ENCODE measurements at places on chromosomes 1 and 21.

DNA sequence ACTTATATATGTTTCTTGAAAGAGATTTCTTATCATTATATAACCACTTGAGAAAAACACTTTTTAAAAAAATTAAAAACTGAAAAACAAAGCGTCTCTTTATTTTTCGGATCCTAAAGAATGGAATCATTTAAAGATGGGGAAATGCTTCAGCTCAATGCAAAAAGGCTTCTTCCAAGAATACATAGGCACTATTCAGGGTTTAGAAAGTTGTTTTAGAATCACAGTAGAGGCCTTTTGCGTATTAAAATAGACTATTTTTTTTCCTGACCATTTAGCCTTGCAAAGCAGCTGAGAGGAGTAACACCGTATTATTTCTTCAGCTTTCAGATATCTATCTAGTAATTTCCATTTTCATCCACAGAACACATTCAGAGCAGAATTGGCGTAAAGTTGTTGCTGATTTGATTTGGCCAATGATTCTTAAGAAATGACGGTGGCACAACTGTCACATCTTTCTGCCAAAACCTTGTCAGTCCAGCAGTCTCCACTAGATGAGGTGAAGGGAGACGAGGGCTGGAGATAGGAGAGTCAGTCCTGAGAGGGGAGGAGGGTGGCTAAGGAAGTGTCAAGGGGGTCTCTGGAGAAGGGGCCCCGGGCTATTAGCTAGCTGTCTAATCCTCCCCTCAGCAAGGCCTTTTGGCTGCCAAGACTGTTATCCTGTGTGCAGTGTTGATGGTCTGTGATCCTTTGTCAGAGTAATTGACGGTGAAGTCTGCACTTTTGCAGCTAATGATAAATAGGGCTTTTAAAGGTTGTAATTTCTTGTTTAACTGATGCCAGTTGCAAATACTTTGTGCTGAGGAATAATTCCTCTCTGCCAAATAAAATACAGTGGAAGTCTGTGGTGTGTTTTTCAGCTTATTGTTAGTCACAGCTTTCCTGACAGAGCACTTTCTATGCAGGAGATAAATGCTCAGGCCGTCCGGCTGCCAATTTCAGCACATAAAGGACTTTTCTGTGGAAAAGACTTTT lies 34.7 kb downstream of the PRRX1 start:
- no peak for DNase-seq

DNA sequence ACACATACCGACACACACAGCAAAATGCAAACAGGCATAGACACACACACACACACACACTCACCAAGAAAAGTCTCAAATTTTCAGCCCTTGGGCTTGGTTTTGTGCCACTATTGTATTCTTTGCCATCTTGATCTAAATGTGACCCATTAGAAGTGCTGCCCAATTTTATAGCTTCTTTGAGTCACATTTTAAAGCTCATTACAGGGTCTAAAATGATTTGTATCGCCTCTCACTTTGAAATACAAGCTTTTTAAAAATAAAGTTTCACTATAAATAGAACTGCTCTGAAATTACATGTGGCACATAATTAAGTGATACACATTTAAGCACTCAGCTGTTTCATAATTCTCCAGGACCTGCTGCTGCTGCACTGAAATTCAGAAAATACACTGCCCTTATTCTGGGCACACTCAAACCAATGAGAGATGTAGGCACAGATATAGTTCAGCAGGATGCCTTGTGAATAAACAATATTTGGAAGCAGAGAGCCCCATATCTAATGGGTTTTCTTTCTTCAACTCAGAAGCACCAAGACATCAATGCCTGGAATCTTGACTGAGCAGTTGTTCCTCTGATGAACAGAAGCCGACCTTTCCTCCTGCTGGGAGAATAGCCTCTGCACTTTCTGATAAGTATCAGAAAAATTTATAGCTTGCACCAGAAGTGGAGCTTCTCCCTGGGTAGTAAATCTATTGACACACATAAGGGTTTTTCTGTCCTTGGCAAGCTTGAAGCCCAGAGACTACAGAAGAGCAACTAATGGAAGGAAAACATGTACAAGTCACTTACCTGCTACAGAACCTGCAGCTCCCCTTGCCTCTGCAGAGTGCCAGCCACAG lies 37.0 kb upstream of the PLPPR4 start:
- DNase-seq, result no peak

- DNase-seq, result peak; percentile 32
Measured at GRCh38 chr1:155977690-155978324, 540 bp downstream of the ARHGEF2 start.

DNA sequence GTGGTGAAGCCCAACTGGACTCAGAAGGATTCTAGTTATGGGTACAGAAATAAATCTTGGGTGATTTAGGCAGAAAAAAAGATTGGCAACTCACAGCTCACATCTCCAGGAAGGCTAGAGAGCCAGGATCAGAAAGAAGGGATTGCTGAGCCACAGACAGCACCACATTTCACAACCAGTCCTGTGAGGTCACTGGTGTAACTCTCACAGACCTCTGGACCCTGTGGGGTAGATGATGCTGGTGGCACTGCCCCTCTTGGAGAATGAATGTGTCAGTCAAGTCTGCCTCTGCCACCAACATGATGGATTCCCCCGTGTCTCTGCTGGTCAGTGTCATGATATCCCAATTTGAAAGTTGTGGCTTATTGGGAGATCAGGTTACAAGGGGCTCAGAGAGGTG lies 70.9 kb upstream of the HMCN1 start:
- no peak for DNase-seq

DNA sequence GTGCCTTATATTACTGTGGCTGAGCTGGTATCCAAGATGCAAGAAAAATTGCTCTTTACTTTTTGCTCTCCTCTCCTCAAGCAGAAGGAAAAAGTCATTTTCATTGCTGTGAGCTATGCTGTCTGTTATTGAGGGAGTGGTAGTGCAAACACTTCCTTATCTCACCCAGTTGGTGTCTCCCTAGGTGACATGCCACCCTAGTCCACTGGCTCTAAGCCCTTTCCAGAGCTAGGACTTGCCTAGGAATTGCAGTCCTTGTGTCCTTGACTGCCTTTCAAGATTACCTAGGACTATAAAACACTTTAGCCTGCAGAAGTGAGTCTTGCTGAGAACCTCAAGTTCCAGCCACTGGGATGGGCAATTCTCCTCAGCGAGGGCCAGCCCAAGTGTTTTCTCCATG lies 458.3 kb downstream of the MRPL39 start:
- DNase-seq, result no peak

GRCh38 chr1:170808216-170808885 lies 127.0 kb upstream of the MROH9 start:
- no peak for DNase-seq

DNA sequence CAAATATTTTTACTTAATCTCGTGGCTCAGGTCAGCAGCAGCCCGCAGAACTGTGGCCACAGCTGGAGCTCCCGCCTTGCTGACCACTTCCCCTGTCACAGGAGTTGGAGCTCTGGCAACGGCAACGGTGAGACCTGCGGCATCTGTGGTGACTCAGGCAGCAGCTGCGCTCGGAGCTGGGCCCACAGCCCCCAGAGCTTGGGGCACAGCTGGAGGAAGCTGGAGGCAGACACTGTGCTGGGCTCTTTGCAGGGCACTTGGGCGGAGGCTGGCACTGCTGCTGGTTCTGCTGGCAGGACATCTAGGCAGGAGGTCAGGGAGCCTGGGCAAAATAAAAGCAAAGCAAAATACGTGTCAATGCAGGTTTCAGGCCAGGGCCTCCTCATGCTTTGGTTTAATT lies at the start of gene LCE3A:
Gene LCE3A, minus strand, starts transcription at position 301 of the 400 bp plus-strand sequence. Its CDS starts 0 bp downstream, at position 301.
- DNase-seq, result no peak

- DNase-seq, result no peak
Measured at GRCh38 chr1:3516911-3517675, 62.6 kb downstream of the ARHGEF16 start.

DNA sequence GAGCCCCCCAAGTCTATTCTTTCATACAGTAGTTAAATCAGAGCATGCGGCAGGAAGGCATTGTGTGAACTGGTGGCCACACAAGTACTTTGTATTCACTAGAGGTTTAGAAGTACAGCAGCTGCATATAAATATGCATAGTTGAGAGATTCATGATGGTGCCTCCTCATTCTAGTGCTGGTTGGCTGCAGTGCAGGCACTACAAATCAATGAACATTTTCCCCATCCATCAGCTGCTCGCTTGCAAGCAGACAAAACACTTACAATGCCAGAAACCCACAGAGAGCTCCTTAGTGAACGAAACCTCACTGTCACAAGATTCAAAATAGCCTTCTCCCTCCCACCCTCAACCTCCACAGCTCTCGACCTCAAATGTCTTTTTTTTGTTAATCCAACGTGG lies 726.2 kb downstream of the USP25 start:
- no peak for DNase-seq

DNA sequence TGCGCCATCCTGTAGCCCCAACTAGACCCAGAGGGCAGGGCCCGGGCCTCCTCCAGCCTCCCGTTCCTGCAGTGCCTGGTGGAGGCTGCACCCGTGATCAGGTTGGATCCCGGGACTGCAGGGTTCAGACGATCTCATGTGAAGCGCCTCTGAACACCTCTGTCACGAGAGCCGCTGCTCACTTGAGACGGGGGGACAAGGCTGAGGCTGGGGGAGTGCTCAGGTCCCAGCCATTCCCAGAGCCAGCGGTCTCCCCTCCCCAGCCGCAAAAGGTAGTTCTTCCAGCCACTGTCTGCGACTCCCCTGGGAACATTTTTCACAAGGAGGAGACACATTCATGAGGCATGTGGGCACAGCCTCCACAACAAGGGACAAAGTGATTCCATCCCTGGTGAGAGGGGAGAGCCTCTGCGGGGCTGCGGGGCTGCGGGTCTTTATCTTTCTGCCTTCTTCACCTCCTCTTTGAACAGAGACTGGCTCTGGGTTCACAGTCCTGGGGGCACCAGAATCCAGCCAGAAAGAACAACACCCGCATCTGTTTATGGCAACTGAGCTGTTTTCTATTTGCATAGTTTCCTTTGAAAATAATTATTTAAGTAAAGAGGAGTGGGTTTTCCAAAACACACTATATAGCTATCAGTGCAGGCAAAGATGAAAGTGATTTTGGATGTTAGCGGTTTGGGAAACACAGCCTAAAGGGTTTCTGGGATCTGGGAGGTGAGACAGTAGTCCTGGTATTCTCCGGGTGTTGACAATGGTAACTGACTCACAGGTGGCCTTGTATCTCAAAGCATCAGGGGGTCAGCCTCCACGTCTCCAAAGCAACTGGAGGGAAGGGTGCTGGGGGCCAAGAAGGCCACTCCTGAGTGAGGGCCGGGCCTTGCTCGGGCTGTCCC lies 13.0 kb upstream of the LDLRAP1 start:
- DNase-seq, result no peak

GRCh38 chr21:33268737-33269441 lies 2.7 kb downstream of the IL10RB start:
- no peak for DNase-seq

GRCh38 chr21:40152476-40152875 lies 285.2 kb downstream of the PCP4 start:
- no peak for DNase-seq

- DNase-seq, result no peak
Measured at GRCh38 chr1:64527165-64527564, 57.2 kb downstream of the CACHD1 start.

GRCh38 chr1:160862203-160863060 lies at the start of gene CD244:
Gene CD244 (minus strand): TSS chr1:160862887. CDS start chr1:160862677, 210 bp downstream.
- peak; percentile 61 for DNase-seq

DNA sequence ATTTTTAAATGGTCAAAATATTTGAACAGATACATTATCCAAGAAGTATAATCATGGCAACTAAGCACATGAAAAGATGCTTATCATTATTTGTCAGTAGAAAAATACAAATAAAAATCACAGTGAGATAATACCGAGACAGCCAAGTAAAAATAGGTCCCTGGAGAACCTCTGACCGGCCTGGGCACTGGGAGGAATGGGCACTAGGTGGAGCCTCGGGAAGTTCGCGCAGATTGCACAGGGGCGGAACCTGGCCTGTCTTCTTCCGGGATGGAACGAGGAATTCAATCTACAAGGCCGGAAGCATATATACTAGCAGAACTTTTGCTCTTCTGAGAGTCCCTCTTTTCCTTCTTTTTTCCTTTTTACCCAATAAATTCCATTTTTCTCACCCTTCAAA lies 148.5 kb upstream of the CHRM3 start:
- no peak for DNase-seq

DNA sequence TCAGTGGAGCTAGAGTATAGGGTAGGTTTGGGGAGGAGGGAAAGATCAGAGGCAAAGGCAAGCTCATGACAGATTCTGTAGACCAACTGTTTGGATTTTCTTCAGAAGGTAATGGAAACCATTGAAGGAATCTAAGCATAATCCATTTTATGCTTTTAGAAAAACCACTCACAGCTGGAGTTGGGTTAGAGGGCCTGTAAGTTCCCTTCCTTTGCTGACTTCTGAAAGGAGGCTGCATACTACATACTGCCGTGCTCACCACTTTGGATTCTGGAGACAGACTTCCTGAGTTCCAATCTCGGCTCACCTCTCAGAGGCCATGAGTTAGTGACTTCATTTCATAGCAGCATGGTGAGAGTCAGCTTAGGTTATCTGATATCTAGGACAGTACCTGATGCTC lies 6.4 kb upstream of the SYT2 start:
- DNase-seq, result no peak

DNA sequence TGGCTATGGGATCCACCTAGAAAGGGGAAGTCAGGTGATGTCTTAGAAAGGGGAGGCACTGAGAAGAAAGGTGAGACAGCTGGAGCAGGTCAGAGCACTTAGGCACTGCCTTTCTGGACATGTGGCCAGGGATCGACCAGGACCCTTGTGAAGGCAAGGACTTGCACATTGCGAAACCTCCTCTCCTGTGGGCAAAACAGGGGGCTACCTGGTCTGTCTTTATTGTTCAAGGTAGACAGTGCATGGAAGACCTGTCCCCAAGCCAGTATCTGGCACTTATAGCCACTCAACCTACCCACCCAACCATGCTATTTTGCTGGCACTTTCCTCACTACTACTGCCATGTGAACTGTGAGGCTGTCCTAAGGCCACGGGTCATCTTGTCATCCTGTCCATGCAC lies 67.2 kb downstream of the NAV1 start:
- no peak for DNase-seq

- DNase-seq, result no peak
Measured at GRCh38 chr21:42276076-42276475, 39.1 kb downstream of the TFF3 start.

Data from activated gamma-delta T cell treated with Interleukin-2 at 50 U/mL for 16 hours (primary cell).